ENCODE measurements at places on chromosomes 5 and 9.

DNA sequence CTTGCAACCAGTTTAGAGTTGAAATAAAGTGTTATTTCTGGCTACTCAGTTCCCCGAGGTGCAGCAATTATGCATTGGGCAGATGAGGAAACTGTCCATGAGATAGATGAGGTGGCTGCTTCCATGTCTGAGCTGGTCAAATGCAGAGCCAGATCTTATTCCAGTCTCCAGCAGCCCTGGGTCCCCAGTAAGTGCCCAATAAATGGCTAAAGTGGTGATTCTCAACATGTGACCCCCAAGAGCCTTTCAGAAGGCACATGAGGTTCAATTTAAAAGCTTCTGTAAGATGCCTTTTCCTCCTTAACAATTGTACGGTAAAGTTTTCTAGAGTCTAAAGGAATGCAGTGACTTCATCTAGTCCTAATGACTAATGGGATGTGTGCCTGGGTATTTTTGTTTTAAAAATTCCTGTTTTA is 17.5 kb downstream of the ATOX1 start:
- DNase-seq = no peak

DNA sequence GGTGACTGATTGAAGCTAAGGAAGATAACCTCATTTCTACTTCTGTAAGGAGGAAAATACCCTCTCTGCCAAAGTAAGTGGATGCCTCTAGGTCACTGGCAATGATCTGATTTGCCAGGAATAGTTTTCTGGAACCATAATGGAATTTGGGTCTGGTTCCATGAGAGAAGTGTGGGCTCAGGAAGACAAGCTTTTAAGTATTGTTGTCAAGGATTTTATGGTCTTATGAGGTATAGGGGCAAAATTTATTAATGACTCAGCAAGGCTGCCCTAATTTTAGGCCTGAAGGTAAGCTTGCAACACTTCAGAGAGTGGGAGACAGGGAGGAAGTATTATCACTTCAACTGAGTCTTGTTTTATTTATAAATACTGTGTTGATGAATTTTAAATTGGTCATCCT is 322.6 kb upstream of the ACTBL2 start:
- DNase-seq = no peak

DNA sequence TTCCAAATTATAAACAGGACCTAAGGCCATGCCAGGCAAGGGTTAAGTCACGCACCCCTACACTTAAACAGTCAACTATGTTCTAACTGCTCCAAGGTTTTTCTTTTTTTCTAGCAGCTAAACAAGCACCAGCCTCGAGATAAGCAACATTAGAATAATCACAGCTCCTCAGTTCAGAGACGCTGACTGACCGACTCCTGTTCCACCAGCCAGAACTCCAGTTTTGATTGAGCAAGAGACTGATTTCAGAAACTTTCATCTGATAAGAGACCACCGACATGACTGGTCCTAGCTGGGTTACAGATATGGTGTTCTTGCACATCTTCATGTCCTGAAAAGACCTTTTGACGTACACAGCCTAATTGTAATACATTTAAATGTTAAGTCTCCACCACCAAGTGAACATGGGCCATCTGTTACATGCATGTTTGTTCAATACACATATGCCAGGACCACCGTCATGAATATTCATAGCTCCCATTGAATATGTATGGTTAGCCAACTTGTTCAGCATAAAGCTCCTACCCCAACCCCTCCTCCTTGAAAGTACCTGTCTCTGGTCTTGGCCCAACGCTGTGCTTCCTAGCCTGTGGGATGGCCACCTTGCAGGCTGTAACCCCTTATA is 23.7 kb upstream of the OTULINL start:
- no peak for DNase-seq

DNA sequence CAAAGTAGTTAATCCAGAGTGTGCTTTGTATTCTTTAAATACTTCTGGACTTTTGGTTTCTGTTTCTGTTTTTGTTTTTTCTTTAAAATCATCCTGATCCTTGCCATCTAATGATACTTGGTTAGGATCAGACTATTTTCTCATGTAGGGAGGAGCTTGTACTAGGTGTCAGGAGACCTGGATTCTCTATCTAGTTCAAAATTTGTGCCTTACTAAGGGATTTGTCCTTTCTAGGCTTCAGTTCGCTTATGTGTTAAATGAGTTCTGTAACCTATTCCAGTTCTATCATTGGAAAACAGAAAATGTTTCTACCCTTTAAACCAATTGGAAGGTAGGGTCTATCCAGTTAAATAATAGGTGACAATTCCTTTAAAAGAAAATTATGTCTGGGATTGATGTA is 3.3 kb upstream of the MEF2C start:
- no peak for DNase-seq

GRCh38 chr5:123007754-123008153 is 28.8 kb downstream of the PPIC start:
- no peak for DNase-seq

DNA sequence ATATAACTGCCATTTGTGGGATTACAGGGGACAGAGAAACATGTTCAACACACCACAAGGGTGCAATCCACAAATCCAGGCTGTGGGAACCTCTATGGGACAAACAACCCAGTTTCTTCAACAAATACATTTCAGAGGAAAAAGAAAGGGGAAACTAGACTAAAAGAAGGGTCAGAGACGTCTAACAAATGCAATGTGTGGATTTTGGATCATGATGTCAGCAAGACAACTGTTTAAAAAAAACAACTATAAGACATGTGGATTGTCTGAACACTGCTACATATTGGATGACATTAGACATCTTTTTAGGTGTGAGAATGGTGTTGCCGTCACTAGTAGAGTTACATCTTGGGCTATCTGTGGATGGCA is 3.9 kb upstream of the RALGDS start:
- no peak for DNase-seq

- DNase-seq = no peak
These were observed 9.1 kb downstream of the DIPK1B start for GRCh38 chr9:136721339-136722092.

- peak; percentile 69 for DNase-seq
These were observed 4.8 kb upstream of the SARDH start for GRCh38 chr9:133742849-133743444.

DNA sequence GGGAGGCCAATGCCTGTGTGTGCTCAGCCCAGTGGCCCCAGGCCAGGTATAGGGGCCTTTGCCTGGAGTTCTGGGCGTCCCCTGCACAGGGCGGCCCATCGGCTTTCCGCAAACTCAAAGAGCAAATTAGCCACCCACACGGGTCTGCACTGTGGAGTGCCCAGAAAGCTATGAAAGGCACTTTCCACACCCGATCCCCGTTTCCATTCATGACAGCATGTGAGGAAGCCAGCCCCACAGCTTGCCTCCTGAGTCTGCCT is 5.2 kb downstream of the DBH start:
- no peak for DNase-seq

GRCh38 chr9:97990259-97990658 is 7.1 kb downstream of the ANP32B start:
- DNase-seq = no peak

DNA sequence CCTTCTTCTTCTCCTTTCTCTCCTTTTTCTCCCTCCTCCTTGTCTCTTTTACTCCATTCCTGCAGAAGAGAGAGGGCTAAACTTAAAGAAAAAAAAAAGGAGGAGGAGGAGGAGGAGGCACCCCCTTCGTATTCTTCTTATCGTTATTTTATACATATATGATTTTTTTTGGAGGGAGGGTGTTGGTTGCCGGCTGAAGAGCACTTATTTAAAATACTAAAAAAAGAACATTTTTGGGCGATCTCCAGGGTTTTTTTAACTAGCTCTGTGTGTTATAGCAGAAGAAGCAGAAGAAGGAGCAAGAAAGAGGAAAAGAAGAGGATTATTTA is 381 bp downstream of the NR2F1 start:
- DNase-seq = no peak

DNA sequence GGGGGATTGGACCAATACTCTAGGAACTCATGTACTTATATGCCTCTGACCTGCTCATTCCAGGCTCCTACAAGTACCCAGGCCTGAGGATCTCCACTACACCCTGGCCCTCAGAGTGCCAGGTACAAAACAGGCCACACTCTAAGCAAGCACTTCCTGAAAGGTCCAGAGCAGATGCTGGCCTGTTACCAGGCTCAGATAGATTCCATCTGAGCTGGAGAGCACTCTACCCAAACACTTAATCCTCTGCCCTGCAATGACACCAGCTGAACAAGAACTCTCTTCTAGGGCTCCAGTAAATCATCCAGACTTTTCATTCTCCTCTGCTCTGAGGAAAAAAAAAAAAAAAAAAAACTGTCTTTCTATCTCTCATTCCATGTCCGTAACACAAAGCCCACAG is 2.9 kb downstream of the P4HA2 start:
- DNase-seq = no peak

- DNase-seq = no peak
These were observed 31.1 kb upstream of the CETN3 start for GRCh38 chr5:90440644-90441043.

DNA sequence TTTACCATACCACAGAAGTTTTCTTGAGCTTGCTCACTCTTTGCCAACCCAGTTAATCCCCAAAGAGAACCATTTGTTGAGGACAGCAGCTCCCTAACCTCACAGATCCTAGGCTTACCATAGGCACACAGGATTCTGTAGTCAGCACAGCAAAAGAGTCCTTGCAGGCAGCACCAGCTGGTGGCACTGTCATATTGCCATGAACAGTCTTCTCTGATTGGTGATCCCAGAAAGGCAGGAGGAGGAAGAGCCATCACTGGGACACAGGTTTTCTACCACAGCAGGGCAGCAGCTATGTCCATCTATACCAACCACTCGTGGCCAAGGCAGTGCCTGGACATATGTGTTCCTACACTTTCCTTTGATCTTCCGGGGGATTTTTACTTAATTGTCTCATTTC is 297.1 kb upstream of the CD180 start:
- DNase-seq = peak; percentile 4

DNA sequence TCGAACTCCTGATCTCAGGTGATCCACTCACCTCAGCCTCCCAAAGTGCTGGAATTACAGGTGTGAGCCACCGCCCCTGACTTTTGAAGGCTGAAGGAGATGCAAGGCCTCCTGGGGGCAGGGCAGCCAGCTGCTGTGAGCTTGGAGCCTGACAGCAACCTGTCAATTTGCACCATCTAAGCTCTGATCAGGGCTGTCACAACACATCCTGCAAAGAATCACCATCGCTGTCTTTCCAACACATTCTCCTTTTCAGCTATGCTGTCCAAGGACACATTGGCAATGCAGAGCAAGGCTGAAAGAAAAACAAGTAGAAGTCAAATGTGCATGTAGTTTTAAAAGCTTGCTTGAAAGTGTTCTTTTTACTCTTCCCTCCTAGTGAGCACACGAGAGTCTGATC is 54.6 kb downstream of the GNA14 start:
- DNase-seq = no peak

GRCh38 chr5:135709208-135709575 is 125.3 kb upstream of the SLC25A48 start:
- no peak for DNase-seq

DNA sequence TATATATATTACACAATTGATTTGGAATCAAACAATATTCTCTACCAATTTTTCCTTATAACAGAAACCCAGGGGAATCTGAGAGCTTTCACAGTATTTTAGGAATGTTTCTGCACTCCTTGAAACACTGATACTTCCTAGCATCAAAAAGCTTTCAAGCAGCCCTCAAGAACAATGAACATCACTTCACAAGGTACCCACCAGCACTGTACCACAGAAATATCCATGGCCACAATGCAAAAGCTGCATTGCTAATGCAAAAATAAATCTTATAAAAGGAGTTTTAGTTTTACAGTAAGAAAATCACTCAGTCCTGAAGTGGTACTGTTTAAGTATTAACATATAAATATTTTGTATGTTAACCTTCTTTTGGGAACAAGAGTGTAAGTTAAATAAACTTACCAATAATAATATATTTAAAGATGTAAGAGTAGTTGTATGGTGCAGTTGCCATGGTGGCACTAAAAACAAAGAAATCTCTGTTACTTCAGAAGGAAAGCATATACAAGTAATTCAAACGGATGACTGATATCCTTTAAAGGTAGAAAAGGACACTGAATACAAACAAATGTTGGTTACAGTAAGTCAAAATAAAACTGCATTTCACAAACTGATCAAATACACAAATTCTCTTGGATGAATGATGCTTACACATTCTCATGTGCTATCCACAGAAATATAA is 8.6 kb downstream of the RAB14 start:
- DNase-seq = no peak

DNA sequence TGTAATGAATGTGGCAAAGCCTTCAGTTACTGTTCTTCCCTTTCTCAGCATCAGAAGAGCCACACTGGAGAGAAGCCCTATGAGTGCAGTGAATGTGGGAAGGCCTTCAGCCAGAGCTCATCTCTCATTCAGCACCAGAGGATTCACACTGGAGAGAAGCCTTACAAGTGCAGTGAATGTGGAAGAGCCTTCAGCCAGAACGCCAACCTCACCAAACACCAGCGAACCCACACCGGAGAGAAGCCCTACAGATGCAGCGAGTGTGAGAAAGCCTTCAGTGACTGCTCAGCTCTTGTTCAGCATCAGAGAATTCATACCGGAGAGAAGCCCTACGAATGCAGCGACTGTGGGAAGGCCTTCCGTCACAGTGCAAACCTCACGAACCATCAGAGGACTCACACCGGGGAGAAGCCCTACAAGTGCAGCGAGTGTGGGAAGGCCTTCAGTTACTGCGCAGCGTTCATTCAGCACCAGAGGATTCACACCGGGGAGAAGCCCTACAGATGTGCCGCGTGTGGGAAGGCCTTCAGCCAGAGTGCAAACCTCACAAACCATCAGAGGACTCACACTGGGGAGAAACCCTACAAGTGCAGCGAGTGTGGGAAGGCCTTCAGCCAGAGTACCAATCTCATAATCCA is 6.8 kb downstream of the RPL12 start:
- DNase-seq = no peak

- DNase-seq = no peak
These were observed 52.6 kb downstream of the IPPK start for GRCh38 chr9:92617195-92617813.

- no peak for DNase-seq
These were observed 120.1 kb upstream of the LPAR1 start for GRCh38 chr9:111158363-111158762.

- DNase-seq = no peak
These were observed 161.3 kb downstream of the YIPF5 start for GRCh38 chr5:144009116-144009515.

DNA sequence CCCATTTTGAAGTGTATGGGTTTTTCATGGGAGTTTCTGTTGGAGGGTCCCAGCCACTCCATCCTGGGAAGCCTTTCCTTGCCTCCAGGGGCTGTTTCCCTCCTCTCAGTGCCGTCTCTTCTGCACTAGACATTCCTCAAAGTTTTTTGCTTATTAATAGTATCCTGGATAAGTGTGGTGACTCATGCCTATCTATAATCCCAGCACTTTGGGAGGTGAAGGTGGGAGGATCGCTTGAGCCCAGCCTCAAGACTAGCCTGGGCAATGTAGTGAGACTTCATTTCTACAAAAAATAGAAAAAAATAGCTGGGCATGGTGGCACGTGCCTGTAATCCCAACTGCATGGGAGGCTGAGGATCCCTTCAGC is 43.1 kb downstream of the RALGPS1 start:
- DNase-seq = no peak

- no peak for DNase-seq
These were observed 68.1 kb upstream of the ANXA1 start for GRCh38 chr9:73083519-73083918.

Data from CD4-positive, alpha-beta T cell treated with Interleukin-1 beta for 1 hour (primary cell).